ENCODE measurements at places on chromosomes 5 and 9. TPM values are rescaled to one million over a fixed set of nuclear protein-coding genes. Genes with fewer than 3 reads are reported as not detected.

DNA sequence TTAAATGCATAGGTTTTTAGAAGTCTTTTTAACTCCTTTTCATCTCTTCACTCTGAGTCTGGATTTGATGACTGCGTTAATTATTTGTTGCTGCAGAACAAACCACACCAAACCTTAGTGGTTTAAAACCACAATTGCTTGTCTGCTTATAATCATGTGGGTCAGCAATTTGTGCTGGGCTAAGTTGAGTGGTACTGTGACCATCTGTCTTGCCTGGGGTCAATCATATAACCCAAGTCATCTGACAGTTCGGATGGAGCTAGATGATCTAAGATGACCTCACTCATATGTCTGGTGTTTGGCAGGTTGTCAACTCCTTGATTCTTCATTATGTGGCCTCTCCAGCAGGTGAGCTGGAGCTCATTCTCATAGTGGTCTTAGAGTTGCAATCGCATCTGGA lies 219.1 kb upstream of the ELAVL2 start:
- DNase-seq: no peak

GRCh38 chr5:137580030-137580429 lies 80.9 kb upstream of the SPOCK1 start:
- DNase-seq: no peak

DNA sequence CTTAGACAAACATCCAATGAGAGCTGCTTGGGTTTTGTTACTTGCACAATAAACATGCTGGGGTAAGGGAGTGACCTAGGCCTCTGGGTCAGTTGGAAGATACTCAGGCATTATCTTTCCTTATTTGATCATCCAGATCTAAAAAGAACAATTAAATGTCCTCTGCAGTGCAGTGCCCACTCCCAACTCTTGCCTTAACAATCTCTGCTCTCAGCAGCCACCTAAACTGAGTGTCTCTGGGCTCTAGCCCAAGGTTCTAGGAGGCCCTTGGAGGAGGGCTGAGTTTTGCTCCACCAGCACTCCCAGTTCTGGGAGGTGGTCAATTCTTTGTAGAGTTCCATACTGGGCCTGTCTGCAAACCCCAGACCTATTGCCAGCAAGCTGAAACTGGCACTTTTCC lies 1.8 kb downstream of the MCIDAS start:
- no peak for DNase-seq

SLC6A3 gene
- not detected for polyA plus RNA-seq

DNA sequence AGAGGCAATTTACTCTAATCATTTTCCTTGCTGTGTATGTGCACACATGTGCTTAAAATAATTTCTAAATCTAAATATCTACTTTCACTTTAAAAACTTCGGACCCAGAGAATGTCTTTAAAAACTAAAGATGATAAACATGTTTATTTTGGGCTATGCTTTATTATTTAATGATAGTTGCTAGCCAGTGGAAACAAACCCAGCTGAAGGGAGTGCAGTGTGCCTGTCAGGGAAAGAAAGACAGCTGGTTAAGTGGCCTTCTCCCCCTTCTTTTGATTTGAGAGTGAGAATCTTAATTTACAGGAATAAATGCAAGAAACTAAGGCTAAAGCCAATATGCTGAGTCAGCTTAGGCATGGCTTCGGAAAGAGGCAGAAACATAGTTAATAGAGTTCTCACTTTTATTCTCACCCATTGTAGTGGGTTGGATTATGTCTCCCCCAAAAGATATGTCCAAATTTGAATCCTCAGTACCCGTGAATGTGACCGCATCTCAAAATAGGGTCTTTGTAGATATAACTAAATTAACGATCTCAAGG lies 111.4 kb downstream of the DCP2 start:
- DNase-seq: no peak

- no peak for DNase-seq
Measured at GRCh38 chr9:971901-972500, 4.5 kb upstream of the DMRT3 start.

Measured in right cardiac atrium (tissue), 5 donors.